ENCODE measurements at places on chromosomes 3 and 15. TPM values are rescaled to one million over a fixed set of nuclear protein-coding genes. Genes with fewer than 3 reads are reported as not detected.

DNA sequence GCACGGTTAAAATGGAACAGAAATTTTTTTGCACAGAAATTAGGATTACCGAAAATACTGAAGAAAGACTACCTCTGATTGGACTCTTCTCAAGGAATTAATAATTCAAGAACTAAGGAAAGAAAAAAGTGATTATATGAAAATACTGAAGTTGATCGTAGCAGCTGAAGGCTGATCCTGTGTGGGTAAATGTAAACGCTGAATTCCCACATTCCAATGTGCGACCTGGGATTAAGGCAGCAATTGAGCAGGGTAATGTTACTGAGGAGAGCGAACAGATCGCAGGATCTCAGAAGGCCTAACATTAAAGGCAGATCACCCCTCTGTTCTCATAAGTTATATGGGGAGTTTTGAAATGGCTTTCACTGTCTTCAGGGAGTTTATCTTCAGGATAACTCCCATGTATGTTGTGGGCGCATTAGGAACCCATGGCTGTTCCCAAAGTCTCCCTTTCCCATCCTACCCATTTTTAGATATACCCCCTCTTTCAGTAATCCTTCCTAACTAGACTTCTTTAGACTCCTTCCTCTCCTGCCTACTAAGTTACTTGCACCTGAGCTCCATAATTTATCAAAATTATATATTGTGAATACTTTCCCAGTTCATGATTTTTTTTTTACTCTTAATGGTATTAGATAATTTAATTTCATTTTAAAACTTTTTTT, 1.0 kb upstream of the UBL7 start:
- no peaks in the 10 kb centered on the region for H3K27me3 ChIP-seq
- peak overlapping the region; percentile 82 for H3K4me3 ChIP-seq
- H3K27ac ChIP-seq = peak overlapping the region; percentile 84
- H3K4me1 ChIP-seq = peaks cover 10% of the 10 kb centered on the region
- H3K36me3 ChIP-seq = no peaks in the 10 kb centered on the region
- DNase-seq = no peak

DNA sequence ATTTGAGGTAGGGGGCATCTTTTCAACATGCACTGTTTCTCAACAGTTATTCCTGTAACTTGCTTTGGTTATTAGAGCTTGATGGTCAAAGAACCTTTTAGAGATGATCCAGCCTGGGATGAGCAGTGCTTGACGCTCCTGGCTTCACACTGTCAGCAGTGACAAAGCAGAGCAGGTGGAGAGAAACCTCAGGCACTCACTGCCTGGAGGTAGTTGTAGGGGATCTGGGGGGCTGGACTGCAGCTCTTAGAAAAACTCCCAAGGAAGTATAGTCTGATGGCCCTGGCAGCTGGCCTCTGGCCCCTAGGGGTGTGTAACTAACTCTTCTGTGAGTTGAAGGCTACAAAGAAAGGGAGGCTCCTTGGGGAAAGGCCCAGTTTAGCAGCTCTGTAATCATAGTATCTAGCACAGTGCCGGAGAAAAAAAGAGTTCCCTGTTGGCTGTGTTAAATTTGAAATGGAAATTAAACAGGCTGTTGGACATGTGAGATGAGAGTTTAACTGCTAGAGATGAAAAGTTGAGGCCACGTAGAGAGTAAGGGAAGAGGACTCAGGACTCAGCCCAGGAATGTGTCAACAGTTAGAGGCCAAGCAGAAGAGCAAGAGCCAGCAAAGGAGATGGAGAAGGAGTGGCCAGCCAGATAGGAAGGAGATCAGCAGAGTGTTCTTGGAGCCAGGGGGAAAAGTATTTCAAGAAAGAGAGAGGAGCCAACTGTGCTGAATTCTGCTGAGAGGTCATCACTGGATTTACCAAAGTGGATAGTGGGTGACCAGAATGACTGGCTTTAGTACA, 14.2 kb downstream of the OXNAD1 start:
- H3K36me3 ChIP-seq = peaks cover 62% of the 10 kb centered on the region
- no peaks in the 10 kb centered on the region for H3K4me1 ChIP-seq
- no peak overlapping the region for H3K4me3 ChIP-seq
- DNase-seq = no peak
- no peak overlapping the region for H3K27ac ChIP-seq

- no peak for DNase-seq
- no peaks in the 10 kb centered on the region for H3K36me3 ChIP-seq
- no peak overlapping the region for H3K27ac ChIP-seq
- H3K4me1 ChIP-seq = peaks cover 17% of the 10 kb centered on the region
Measured at GRCh38 chr15:63912061-63912615, 78.4 kb upstream of the HERC1 start.

- DNase-seq = no peak
- H3K4me1 ChIP-seq = no peaks in the 10 kb centered on the region
- H3K27ac ChIP-seq = no peak overlapping the region
- H3K27me3 ChIP-seq = peaks cover 4% of the 10 kb centered on the region
Measured at GRCh38 chr15:100787567-100788417, 91.8 kb upstream of the ALDH1A3 start.

DNA sequence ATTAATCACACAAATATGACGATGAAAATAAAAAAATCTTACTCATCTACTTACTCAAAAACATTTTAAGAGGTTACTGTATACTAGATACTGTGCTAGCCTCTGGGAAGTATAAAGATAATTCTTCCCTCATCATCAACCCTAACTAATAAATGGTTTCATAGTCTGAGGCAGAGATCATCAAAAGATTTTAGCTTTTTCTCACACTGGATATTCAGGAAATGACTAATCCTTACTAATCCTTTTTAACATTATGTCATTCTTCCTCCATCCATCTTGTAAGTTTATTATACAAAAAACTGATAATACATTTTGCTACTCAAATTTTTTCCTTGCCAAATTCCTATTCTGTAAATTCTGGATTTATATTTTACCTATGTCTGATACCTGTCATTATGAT, 29.7 kb downstream of the ACAD11 start:
- H3K4me1 ChIP-seq = no peaks in the 10 kb centered on the region
- H3K4me3 ChIP-seq = no peak overlapping the region
- no peak for DNase-seq
- no peaks in the 10 kb centered on the region for H3K27me3 ChIP-seq

DNA sequence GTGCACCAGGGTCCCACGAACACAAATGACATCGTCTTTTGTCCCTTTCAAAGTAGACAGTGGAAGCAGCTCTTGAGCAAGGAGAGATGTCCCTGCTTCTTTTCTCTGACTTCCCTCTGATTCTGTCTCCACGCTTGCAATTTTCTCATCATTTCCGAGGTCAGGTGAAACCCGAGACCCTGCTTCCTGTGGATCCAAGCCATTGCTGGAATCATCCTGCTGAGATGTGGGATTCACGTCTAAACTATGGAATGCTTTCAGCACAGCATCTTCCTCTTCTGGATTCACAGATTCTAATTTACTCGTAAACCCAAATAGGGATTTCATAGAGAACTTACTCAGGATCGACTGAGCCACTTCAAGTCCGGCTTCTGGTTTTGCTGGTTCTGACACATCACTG, 127.1 kb downstream of the FMN1 start:
- no peaks in the 10 kb centered on the region for H3K36me3 ChIP-seq
- peaks cover 4% of the 10 kb centered on the region for H3K27me3 ChIP-seq
- H3K4me3 ChIP-seq = peak overlapping the region; percentile 35

DNA sequence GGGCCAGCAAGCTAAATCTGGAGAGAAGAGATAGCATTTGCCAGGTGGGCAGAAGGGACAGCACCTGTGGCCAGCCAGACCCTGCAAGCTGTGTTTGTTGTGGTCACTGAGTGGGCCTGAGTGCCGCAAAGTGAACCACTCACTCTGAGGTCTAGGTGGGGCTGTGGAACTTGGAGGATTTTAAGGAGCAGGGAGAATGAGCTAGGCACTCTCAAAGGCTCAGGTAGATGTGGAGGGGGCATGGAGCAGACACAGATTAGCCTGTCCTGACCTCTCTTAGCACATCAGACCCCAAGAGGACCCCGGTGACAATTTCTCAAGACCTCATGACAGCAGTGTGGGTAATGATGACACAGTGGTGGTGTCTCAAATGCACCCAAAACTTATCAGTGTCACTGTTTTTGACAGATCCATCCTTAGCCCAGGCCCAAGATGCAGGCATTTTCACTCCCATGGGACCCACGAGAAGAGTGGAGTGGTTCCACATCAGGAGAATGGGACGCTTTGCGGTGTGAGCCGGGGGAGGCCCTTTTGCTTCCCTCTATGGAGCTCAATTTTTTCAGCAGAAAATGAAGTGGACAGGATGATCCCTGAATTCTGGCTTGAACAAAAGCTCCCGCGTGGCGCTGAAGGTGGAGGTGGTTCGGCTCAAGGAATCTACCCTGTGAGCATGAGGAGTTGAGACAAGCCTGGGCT, 43.8 kb upstream of the TLE3 start:
- H3K27ac ChIP-seq = no peak overlapping the region
- no peak for DNase-seq
- no peaks in the 10 kb centered on the region for H3K36me3 ChIP-seq
- peaks cover 20% of the 10 kb centered on the region for H3K4me1 ChIP-seq
- no peaks in the 10 kb centered on the region for H3K27me3 ChIP-seq

- peak overlapping the region; percentile 88 for H3K27ac ChIP-seq
- peaks cover 75% of the 10 kb centered on the region for H3K36me3 ChIP-seq
- peaks cover 38% of the 10 kb centered on the region for H3K4me1 ChIP-seq
- DNase-seq = peak; percentile 8
- H3K4me3 ChIP-seq = no peak overlapping the region
Measured at GRCh38 chr3:9976721-9977709, 9.6 kb downstream of the EMC3 start.

DNA sequence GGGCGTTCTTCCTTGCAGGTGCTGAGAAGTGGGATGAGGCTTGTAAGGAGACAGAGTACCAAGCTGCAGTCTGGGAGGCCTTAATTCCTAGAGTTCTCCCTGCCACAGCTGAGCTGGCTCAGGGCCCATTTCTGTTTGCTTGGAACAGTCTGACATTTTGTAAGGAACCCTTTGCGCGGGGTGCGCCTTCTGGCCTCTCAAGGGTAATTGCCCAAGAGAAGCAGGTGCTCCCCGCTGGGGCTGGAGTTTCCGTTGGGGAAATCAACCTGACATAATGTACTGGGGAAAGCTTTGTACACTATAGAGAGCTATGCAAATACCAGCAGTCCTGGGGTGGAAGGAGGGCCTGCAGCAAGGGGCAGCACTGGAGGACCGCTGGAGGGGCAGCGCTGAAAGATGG, 83.6 kb downstream of the HMG20A start:
- H3K27me3 ChIP-seq = no peaks in the 10 kb centered on the region
- DNase-seq = no peak
- H3K4me1 ChIP-seq = peaks cover 30% of the 10 kb centered on the region
- no peak overlapping the region for H3K4me3 ChIP-seq

- H3K27me3 ChIP-seq = no peaks in the 10 kb centered on the region
- peaks cover 91% of the 10 kb centered on the region for H3K36me3 ChIP-seq
- H3K4me3 ChIP-seq = no peak overlapping the region
- DNase-seq = no peak
- H3K27ac ChIP-seq = no peak overlapping the region
- peaks cover 4% of the 10 kb centered on the region for H3K4me1 ChIP-seq
Measured at GRCh38 chr15:85743392-85744055, 51.2 kb downstream of the KLHL25 start.

DNA sequence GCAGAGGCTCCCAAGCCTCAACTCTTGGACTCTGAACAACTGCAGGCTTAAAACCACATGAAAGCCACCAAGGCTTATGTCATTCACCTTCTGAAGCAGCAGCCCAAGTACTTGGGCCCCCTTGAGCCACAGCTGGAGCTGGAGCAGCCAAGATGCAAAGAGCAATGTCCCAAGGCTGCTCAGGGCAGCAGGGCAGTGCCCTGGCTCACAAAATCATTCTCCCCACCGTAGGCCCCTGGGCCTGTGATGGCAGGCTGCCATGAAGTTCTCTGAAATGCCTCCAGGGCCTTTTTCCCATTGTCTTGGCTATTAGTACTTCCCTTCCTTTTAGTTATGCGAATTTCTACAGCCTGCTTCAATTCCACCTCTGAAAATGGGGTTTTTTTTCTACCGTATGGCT, 83.4 kb downstream of the DCLK3 start:
- DNase-seq = no peak
- no peaks in the 10 kb centered on the region for H3K4me1 ChIP-seq
- no peak overlapping the region for H3K27ac ChIP-seq
- no peak overlapping the region for H3K4me3 ChIP-seq
- H3K27me3 ChIP-seq = no peaks in the 10 kb centered on the region

DNA sequence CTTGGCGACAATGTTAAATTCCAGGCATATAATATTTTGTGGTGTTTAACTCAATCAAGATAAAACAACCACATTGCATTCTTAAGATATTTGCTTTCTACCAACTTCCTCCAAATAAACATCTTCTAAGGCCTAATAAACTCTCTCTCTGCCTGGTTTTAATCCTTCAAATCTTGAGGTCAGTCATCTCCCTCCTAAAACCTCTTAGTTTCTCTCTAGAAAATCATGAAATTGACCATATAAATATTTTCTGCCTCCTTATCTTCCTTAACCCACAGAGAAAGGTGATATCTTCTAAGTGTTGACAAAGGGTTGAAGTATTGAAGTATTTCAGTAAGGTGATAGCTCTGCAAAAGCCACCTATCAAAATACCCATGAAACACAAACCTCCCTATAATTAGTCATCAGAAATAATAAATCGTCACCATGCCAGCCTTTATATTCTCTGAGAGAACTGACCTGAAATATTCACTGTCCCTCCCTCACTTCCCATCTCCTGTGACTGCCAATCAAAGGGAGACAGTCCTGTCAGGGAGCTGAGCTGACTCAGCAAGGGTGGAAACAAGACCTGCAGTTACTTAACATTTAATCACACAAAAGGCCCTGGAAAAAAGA, 1261.1 kb downstream of the ROBO1 start:
- no peak for DNase-seq
- H3K36me3 ChIP-seq = no peaks in the 10 kb centered on the region
- H3K27ac ChIP-seq = no peak overlapping the region
- no peaks in the 10 kb centered on the region for H3K27me3 ChIP-seq

- H3K27ac ChIP-seq = peak overlapping the region; percentile 7
- H3K4me1 ChIP-seq = peaks cover 4% of the 10 kb centered on the region
- no peaks in the 10 kb centered on the region for H3K27me3 ChIP-seq
- no peak for DNase-seq
Measured at GRCh38 chr3:113783980-113784379, 37.1 kb downstream of the ATP6V1A start.

The IL12A gene
- total RNA-seq = 27.0 TPM

The KNG1 gene
- total RNA-seq = not detected

The FYCO1 gene
- 33.3 TPM for total RNA-seq

The SLCO2A1 gene
- 3.3 TPM for total RNA-seq

The AGBL1 gene
- 0.19 TPM for total RNA-seq

The EOMES gene
- total RNA-seq = 0.18 TPM

The GCSAM gene
- total RNA-seq = 1.1 TPM

All from esophagus squamous epithelium (tissue), 5 donors.